ENCODE measurements at places on chromosomes 1 and 21.

DNA sequence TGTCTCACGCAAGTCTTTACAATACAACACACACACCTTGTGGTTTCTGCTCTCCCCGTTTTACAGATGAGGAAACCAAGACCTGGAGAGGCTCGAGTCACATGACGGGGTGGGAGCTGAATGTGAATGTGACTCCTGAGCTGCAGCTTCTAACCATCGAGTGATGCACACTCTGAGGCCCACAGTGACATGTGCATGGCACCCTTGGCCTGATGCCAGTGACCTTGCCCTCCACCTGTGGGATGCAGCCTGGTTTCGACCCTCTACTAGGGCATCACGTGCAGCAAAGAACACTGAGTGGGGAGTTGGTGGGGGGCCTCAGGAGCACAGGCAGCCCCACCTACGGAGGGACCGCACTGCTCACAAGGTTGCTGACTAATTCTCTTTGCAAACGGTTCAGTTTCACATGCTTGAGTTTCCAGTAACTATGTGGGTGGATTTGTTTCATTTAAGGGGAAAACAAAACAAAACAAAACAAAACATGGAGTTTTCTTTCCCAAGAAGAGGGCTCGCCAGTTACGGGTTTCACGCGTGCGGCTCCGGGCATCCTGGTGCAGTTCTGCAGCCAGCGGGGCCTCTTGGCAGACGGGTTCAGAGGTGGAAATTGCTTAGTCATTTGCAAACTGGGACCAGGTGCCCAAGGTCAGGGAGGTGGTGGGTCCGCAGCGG lies 22.9 kb downstream of the SPSB1 start:
- no peak for DNase-seq

- DNase-seq, result no peak
Observed at GRCh38 chr1:193418745-193419058, 232.3 kb upstream of the B3GALT2 start.

DNA sequence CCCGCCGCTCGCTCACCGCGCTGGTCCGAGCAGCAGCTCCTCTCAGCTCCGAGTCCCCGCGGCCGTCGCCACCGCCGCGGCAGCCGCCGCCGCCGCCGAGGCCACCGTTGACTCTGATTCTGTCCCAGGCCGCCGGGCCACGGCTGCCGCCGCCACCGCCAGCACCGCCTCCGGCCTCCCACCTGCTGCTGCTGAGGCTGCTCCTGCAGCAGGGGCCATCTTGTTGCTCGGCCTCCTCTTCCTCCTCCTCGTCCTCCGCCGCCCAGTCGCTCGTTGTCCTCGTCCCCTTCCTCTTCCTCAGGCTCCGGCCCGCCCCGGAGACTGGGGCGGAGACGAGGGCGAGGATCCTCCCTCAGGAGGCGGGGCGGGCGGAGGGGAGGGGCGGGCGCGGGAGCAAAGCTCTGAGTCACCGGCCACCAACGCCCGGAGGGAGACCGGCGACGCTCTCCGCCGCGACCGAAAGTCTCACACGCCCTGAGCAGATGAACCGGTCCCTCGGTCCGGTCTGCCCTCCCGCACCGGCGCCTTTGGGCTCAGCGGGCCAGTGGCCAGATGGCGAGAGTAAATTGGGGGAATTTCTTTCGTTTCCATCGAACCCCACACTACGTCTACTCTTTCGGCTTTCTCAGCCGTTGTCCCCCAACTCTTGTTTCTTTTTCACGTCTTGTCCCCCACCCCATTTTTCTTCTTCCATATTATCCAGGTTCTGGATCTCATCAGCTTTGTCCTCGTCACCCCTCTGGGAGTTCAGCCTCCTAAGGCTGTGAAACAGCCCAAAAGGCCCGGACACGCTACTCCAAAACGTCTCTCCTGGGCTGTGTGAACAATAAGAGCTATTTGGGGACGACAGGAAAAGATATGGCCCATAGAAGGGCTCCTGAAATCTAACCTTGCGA lies at the start of gene RC3H1:
Gene RC3H1 (minus strand): TSS at position 278 of the 896 bp plus-strand sequence. CDS start 29,372 bp downstream, outside the sequence.
- DNase-seq, result peak; percentile 79

- no peak for DNase-seq
Observed at GRCh38 chr21:41141031-41141457, 26.9 kb upstream of the BACE2 start.

GRCh38 chr1:21573475-21573874 lies 64.3 kb downstream of the ALPL start:
- DNase-seq, result no peak

DNA sequence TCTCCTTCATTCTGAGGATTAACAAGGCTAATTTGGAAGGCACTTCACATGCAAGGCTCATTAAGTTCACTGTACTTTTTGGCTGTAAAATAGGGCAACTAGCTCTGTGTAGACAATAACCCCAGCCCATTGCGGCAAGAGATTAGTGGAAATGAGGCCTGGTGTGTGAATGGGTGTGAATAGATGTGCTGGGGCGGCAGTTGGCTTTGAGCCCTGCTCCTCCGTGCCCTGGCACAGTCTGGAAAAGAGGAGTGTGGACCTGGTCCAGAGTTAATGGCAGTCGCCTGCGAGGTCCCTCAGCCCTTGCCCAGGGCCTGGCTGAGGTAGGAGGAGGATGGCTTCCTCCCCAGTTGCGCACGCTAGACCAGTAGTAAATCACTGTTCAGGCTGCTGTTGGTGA lies 4.8 kb downstream of the KISS1 start:
- no peak for DNase-seq

DNA sequence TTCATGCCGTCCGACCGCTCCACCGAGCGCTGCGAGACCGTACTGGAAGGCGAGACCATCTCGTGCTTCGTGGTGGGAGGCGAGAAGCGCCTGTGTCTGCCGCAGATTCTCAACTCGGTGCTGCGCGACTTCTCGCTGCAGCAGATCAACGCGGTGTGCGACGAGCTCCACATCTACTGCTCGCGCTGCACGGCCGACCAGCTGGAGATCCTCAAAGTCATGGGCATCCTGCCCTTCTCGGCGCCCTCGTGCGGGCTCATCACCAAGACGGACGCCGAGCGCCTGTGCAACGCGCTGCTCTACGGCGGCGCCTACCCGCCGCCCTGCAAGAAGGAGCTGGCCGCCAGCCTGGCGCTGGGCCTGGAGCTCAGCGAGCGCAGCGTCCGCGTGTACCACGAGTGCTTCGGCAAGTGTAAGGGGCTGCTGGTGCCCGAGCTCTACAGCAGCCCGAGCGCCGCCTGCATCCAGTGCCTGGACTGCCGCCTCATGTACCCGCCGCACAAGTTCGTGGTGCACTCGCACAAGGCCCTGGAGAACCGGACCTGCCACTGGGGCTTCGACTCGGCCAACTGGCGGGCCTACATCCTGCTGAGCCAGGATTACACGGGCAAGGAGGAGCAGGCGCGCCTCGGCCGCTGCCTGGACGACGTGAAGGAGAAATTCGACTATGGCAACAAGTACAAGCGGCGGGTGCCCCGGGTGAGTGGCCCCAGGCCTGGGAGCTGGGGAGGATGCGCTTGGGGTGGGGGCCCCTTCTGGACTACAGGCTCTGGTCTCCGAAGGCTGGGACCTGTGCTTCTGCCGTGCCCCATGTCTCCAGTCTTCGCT lies 1.1 kb downstream of the SKI start:
- peak; percentile 36 for DNase-seq

DNA sequence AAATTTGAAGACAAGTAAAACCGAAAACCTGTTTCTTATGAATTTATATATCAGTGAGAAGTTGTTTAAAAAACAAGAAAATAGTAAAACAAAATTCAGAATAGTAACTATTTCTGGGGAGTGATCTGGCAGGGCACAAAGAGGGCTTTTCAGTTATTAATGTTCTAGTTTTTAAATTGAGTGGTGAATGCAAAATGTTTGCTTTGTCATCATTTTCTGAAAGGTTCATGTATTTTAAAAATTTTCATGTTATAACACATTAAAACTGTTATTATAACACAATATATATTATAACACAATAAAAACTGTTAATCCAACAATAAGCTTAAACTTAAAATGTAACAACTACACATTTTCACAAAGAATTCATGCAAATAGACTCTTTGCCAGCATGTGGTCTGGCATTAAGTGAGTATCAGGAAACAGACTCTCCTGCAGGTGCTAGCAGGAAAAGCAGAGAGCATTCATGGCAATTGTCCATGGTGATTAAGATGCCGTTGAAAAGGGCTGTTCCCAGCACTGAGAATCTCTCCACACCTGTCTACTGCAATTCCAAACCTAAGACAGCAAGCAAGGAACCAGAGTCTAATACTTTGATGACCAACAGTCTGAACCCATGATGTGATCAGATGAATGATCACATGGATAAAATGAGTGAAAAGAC lies 204.9 kb downstream of the TBX15 start:
- DNase-seq, result no peak

- DNase-seq, result no peak
Observed at GRCh38 chr1:186813420-186813819, 15.3 kb upstream of the PLA2G4A start.

GRCh38 chr1:20602851-20603450 lies 14.1 kb downstream of the CDA start:
- DNase-seq, result no peak

GRCh38 chr1:94532077-94532476 lies 9.5 kb downstream of the F3 start:
- no peak for DNase-seq

- DNase-seq, result no peak
Observed at GRCh38 chr1:99749504-99750347, 16.7 kb downstream of the FRRS1 start.

DNA sequence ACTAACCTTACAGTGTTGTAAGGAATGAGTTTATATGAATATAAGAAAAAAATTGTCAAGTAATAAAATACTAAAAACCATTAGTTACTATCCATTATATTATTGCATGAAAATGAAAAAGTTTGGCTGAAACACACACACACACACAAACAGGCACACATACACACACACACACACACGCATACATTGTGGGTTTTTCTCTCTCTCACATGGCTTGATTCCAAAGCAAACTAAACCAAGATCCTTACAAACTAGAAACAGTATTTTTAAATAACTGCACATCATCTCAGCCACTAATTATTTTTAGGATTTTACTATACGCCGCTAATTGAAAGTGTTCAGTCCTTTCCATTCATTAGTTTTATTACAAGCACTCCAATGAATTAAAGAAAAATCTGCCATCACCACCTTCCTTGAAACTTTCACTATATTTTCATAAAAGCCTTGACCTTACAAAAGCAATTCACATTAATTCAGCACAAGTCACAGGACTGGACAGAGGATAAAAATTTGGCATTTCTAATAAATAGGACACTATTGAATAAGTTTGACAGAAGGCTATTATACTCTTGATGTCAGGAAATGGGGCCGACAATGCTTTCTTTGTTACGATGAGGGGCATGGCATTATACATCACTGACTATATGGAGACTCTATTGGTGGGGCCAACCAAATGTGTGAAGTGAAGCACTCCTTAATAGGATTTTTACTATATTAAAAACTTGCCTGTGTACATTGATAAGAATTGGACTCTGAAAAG lies 187.0 kb upstream of the ESRRG start:
- DNase-seq, result no peak

GRCh38 chr1:246837418-246838117 lies 94.2 kb downstream of the AHCTF1 start:
- no peak for DNase-seq

DNA sequence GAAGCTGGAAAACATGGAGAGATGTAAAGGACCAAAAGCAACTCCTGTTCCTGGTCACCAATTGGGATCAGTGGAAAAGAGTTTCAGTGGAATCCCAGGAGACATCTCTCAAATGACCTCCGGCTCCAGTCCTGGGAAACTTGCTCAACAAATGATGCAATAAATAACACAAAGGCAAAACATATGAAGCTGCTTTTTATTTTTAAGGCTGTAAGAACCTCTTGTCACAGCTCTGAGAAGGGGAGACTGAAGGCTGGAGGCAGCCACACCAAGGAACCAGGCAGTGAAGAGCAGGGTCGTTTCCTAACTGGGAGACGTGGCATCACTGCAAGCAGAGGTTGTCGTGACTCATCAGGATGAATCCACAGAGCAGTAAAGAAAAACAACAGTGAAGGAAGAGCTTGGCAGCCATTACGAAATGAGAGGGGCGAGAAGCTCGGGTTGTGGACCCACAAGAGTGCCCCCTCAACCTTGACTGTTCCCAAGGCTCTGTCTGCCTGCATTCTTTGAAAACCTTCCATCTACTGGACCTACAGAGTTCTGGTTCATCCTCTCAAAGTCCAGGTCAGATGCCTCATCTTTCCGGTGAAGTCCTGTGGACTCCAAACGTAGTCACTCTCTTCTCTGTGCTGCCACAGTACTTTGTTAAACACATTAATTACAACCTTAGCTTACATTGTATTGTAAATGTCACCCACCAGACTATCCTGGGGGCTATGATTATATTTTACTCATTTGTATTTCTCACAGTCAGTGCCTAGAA lies 32.1 kb downstream of the JAK1 start:
- DNase-seq, result no peak

DNA sequence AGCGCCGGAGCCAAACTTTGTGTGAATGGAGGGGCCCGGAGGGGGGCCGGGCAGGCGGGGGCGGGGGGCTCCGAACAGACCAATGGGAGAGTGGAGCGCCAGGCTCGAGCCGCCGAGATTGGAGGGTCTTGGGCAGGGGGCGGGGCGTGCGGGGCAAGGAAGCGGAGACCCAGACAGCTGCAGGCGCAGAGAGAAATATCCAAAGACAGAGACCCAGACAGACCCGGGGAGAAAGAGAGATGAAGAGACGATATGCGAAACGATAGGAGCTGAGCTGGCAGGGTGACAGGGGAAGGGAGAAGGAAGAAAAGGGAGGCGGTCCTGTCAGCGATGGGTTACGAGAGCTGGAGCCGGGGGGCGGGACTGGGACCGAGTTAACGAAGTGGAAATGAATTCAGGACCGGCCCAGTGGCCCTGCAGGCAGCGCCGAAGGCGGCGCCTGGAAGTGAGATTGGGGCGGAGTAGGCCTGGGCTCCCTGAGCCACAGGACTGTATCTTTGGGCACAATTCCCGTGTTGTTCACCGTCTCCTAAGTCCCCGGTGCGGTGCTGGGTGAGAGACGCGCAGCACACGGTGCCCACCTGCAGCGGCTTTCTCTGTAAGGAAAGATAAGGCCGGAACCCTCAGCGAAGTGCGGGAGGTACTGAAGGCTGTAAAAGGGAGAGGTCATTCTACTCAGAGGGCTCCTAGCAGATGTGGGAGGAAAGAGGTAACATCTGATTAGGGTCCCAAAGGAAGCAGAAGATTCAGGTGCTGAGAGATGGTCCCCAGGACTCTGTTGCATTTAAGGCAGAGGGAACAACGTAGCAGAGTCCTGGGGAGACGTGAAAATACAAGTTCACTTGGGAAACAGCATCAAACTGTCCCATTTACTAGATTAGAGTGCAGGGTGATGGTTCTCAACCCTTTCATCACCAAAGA lies 543 bp upstream of the KCNJ10 start:
- peak; percentile 26 for DNase-seq

Measured in stimulated activated CD4-positive, alpha-beta T cell treated with anti-CD3 and anti-CD28 coated beads, Interleukin-15, amount 100 ng/mL, for 1 hour (primary cell).